ENCODE measurements at places on chromosomes 12 and 14.

GRCh38 chr12:91695964-91696363 is 449.7 kb downstream of the BTG1 start:
- no peak for DNase-seq

- DNase-seq, result no peak
These were observed 91.1 kb downstream of the PLXNC1 start for GRCh38 chr12:94239332-94239993.

- peak; percentile 32 for DNase-seq
These were observed 50.9 kb downstream of the PROX2 start for GRCh38 chr14:74824997-74825396.

GRCh38 chr12:113445544-113446171 is 23.5 kb downstream of the SDSL start:
- no peak for DNase-seq

- no peak for DNase-seq
These were observed 23.8 kb upstream of the PLD4 start for GRCh38 chr14:104900639-104901512.

DNA sequence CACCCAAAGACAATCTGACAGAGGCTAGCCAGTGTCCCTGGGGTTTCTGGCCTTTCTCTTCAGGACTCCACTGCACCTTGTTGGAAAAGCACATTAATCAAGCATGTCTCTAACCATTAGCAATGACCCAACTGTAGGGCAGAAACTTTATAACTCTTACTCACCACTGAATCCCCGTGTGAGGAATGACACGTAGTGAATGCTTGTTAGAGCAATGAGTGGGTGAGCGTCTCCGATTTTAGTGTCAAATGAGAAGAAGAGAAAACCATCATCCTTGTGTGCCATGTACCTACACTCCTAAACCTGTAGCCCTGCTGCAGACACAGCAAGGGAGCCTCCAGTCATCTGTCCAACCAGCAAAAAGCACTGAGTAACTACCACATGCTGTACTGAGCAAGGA is 56.5 kb upstream of the GPR68 start:
- no peak for DNase-seq

All from HS-5 (cell line).